Transverse colon (tissue), 4 donors: ENCODE measurements at places on chromosomes 16 and 17. TPM values are rescaled to one million over a fixed set of nuclear protein-coding genes. Genes with fewer than 3 reads are reported as not detected.

The USP43 gene
- 24.1 TPM for total RNA-seq

The PHF23 gene
- total RNA-seq = 25.1 TPM

The DLG4 gene
- total RNA-seq = 2.4 TPM

The CDYL2 gene
- 2.6 TPM for total RNA-seq

The CES5A gene
- total RNA-seq = not detected
